HFFc6 (cell line): ENCODE measurements at places on chromosomes 3 and 15.

DNA sequence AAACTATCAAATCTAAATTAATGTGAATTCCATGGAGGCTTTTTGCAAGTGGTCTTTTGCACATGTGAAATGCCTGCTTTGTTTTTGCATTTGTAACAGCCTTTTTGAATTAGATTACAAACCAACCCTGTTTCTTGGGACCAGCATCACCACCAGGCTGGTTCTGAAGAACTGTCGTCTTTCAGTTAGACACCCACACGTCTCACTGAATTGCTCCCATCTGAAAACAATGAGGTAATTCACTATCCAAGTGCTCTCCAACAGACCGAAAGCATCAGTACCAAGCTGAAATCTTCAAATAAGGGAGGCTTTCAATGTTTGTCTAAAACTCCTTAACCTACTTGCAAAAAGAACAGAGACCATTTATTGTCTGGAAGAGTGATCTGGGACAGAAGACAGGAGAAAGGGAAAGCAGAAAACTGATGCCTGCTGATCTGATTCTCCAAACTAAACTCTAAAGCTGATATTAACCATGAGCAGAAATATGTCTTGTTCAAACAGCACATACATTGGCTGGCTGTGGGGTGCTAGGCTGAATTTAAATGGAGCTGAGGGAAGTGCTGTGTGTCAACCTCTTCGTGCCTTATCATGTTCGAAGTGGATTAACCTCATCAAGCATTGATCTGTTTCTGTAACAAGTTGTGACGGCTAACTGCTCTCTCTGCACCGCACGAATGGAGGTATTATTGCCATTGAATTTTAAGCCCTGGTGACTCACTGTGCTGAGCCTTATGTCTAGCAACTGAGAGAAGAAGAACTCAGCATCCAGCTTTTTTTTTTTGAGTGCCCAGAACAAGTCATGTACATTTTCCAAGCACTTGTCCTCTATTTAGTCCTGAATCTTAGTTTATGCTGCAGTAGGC lies 213.7 kb upstream of the P2RY1 start:
- DNase-seq, result no peak

DNA sequence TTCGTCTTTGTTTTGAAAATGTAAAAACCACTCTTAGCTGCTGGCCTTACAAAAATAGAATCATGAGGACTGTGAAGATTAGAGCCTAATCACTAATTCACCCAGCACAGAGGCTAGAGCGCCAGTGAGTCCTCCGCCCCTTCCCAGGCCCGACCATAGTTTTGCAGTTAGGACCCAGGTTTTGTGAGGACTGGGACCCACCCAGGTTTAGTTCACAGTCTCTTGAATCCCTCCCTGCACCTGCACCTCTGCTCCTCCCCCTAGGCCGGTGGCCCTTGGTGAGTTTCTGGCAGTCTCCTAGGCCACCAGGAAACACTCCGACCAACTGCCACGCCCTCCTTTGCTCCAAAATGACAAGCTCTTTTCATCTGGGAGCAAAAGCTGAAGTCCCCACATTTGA lies 136.0 kb upstream of the CCDC54 start:
- no peak for DNase-seq

- DNase-seq, result no peak
Measured at GRCh38 chr3:112338021-112338726, 5.2 kb downstream of the CD200 start.

DNA sequence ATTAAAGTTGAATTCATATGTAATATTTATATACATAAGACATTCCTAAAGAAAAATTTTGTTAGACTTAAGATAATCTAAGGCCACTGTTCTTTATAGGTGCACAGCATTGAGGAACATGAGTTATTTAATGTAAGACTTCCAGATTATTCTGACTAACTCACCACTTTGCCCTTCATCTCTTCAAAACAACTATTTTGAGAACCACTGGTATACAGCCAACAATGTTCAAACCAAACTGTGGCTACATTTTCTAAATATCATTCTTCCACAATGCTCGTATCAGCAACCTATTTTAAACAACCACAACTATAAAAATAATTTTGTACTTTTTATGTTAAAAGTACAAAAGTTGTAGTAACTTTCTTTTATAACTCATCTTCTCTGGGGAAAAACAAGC lies 199.8 kb upstream of the ALCAM start:
- peak; percentile 52 for DNase-seq

DNA sequence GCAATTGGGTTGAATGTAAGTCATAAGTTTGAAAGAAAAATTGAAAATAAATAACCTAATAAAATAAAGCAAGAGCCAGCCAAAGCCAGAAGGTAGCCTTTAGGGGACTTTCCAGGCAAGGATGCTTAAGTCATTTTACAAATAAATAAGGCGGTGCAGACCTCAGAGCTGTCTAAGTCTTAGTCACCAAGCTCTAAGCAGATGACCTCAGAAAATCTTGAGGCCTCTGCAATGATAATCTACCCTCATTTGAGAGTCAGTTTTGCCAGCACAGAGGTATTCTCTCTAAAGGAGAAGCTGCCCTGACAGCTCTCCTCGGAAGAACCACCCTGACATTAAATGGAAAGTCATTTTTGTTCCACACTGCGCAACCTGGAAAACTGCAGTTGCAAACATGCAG lies 113.9 kb downstream of the OXNAD1 start:
- peak; percentile 64 for DNase-seq

DNA sequence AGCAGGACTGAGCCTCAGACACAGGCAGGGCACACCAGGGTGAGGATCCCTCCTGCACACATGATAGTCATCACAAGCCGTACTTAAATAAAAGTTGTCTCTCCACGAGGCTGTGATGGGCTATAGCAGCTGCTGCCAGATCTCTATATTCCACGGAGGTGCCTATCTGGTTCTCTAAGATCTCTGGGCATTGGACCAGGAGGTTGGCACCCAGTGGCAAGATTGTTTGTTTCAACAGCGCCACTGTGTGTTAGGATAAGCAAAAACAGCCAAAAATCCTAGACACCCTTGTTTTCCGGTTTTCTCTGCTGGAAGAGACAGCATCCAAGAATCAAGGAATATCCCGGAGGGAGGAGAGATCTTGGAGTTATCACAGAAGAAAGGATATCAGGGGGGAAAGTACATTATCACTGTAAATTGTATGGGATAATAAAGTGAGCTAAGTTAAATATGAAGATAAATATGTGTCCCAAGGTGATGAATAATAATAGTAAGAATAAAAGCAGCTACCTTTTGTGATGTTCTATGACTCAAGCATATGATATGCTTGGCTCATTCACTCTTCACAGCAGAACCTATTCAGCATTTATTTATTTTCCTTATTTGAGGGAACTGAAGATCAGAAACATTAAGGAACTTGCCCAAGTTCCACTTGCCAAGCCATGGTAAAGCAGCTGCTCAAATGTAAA lies 90.6 kb upstream of the AKAP13 start:
- peak; percentile 25 for DNase-seq

- DNase-seq, result no peak
Measured at GRCh38 chr3:190174471-190174870, 53.8 kb upstream of the P3H2 start.

DNA sequence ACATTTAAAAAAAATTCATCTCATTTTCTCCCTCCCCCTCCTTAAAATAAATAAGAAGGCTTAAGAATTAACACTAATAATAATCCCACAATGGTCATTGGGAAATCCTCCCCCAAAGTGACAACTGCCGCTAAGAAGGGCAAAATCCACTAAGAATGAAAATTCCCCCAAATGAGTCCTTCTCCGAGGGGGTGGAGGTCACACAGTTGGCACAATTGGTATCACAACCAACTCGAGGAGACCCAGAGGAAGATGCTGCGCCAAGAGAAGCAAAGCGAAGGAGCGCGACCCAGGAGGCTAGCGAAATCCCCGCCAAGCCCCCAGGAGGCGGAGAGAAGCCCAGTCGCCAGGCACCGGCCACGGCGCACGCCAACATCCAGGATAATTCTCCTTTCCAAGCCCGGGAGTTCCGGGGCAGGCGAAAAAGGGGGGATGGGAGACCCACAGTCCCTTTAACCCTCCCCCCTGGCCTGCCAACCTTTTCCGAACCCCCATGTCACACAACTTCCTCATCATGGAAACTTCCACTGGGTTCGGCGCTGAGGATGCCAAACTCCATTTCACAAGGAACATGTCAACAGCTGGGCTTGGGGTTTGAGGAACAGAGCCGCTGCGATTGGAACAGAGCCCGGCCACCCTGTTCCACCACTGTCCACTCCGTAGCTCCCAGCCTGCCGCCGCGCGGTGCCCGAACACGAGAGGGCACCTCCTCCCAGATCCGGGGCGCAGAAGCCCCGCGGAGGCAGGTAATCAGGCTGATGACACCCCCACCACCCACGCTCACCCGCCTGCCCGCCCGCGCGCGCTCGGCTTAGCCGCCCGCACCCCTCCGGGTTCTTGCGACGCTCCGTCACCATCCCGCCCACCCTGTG lies 668 bp downstream of the THRB start:
- no peak for DNase-seq

DNA sequence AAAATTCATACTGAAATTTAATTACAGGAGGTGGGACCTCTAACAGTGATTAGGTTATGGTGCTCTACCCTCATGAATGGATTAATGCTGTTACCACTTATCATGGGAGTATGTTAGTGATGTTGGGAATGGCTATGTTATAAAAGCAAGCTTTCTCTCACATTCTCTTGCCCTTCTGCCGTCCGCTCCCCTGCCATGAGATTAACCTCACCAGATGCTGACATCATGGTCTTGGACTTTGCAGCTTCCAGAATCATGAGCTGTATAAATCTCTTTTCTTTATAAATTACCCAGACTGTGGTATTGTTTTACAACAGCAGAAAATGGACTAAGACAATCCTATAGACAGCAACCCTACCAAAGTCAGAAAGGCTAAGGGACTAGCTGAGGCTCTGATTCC lies 884.8 kb downstream of the FHIT start:
- no peak for DNase-seq

DNA sequence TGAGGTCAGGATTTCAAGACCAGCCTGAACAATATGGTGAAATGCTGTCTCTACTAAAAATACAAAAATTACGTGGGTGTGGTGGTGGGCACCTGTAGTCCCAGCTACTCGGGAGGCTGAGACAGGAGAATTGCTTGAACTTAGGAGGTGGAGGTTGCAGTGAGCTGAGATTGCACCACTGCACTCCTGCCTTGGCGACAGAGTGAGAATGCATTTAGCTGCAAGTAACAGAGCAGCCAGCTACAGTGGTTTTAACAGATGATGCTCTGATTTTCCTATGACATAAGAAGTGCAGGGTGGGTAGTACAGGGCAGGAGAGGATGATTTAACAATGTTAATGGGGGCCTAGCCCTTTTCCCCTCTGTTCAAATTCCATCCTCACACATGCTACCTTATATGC lies 267.9 kb downstream of the RPLP1 start:
- no peak for DNase-seq

GRCh38 chr3:153315781-153316180 lies 153.8 kb downstream of the RAP2B start:
- peak; percentile 52 for DNase-seq

GRCh38 chr3:133730993-133731392 lies 15.2 kb upstream of the TF start:
- no peak for DNase-seq

DNA sequence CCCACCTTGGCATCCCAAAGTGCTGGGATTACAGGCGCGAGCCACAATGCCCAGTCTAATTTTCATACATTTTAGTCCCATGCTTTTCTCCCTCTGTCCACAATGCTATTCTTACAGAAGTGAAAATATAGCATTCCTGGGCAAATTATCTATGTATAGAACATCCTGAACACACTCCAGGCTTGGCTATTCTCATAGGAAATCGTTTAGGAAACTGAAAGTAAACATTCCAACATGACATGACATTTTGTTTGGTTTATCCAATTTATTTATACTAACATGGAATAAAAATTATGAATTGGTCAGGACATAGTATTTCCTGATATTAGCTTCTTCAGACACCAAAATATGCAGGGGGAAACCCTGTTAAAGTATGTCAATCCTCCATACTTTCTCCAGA lies 52.6 kb downstream of the SYNM start:
- no peak for DNase-seq

DNA sequence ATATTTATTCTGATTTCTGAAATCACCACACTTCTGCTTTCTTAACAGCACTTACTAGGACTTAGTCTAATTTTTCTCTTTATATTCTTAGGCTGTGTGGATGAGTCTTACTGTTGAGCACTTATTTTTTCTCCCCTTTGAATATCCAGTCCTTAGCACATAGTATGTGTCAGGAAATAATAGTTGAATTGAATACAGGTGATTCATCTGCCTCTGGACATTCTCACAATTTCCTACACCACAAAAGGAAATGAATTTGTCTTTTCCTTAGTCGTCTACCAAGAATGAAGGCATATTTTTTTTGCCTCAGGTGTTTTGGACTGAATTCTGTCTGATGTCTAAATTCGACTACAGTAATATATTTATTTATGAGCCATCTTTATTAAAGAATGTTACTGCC lies 204.2 kb downstream of the GHSR start:
- peak; percentile 75 for DNase-seq

DNA sequence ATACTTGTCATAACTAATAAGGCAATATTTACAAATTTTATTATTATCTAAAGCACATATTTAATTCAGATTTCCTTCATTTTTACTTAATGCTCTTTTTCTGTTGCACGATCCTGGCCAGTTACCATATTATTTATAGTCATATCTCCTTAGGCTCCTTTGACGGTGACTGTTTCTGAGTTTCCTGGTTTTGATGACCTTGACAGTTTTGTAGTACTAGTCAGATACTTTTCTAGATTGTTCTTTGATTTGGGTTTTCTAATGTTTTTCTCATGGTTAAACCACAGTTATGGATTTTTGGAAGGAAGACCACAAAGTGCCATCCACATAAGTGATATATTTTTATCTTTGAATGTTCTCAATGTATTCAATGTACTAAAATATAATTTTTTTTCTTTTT lies 171.0 kb upstream of the NANOGP8 start:
- no peak for DNase-seq

DNA sequence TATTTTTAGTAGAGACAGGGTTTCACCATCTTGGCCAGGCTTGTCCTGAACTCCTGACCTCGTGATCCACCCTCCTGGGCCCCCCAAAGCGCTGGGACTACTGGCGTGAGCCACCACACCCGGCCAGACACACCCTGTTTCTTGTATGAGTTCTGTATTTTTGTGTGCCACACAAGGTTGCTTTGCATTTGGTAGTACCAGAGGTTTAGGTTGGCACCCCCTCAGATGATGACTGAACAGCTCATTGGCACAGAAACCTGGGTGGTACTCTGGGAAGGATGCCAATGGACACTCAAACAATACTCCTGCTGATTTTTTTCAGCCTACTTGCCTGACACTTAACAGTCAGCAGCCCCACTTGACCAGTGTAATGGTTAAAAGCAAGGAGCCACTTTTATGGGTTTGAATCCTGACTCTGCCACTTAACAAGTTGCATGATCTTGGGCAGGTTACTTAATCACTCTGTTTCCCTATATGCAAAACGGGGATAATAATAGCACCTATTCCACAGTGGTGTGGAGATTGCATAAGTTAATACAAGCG lies 39.2 kb upstream of the BCL2A1 start:
- DNase-seq, result peak; percentile 13

DNA sequence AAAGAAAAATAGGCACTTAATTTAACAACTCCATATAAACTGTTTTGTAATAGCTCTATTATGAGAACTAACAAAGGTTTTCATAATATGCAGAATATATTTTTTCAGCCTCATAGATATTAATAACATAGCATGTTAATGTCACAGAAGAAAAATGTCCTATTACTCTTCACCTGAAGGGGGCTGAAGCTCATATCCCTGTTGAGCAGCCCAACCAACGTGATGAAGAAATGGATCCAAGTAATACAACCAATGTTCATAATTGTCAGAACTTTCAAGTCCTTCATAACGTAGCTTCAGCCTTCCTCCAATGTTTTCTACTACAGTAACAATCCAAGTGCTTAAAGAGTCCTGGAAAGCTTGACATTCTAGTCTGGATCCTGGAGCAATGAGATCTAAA lies 34.5 kb upstream of the STIMATE start:
- DNase-seq, result no peak
